NCI-H526 (cell line): ENCODE measurements at places on chromosomes 7 and 10.

- DNase-seq = no peak
These were observed 272.6 kb downstream of the DOCK4 start for GRCh38 chr7:111933609-111934008.

DNA sequence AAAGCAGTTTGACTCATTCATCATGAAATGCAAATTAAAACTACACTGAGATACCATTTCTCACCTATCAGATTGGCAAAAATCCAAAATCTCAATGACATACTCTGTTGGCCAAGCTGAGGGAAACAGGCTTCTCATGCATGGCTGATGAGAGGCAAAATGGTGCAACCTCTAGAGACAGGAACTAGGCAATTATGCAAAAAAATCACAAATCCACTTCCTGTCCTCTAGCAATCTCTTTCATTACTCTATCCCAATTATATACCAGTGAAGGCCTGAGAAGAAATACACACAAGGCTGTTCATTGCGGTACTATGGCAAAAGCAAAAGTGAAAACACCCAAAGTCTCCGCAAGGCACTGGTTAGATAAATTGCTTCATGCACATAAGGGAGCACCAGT, 25.9 kb upstream of the PTPRN2 start:
- DNase-seq = peak; percentile 95

DNA sequence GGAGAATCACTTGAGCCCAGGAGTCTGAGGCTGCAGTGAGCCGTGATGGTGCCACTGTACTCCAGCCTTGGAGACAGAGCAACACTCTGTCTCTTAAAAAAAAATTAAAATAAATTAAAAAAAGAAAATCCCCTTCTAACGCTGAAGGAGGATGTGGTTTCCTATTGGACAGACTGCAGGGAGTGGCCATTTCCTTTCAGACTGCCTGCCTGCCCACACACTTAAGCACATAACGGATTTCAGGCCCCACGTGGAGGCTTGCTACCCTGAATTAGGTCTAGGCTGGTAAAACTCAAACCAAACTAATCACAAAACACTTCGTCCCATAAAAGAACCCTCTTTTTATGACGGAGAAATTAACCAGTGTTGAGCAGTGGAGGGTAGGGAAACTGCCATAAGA, 34.0 kb downstream of the GATA3 start:
- no peak for DNase-seq

- DNase-seq = no peak
These were observed 85.3 kb upstream of the DIP2C start for GRCh38 chr10:774661-775244.
